ENCODE measurements at places on chromosomes 16 and 17.
A peak's percentile ranks its signal among the peaks of the same experiment; 100 is the strongest.

- DNase-seq: peak; percentile 61
Measured at GRCh38 chr16:77850636-77851333, 62.4 kb downstream of the VAT1L start.

DNA sequence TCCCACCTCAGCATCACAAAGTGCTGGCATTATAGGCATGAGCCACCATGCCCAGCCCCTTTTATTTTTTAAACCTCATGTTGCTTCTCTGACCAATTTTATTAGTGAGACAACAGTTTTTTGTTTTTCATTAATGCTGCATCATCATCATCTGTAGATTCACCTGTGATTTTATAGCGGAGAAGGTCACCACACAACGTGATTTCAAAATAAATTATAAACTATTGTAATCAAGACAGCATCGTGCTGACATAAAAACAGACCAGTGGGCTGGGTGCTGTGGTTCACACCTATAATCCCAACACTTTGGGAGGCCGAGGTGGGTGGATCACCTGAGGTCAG, 28.7 kb upstream of the METTL9 start:
- no peak for DNase-seq

DNA sequence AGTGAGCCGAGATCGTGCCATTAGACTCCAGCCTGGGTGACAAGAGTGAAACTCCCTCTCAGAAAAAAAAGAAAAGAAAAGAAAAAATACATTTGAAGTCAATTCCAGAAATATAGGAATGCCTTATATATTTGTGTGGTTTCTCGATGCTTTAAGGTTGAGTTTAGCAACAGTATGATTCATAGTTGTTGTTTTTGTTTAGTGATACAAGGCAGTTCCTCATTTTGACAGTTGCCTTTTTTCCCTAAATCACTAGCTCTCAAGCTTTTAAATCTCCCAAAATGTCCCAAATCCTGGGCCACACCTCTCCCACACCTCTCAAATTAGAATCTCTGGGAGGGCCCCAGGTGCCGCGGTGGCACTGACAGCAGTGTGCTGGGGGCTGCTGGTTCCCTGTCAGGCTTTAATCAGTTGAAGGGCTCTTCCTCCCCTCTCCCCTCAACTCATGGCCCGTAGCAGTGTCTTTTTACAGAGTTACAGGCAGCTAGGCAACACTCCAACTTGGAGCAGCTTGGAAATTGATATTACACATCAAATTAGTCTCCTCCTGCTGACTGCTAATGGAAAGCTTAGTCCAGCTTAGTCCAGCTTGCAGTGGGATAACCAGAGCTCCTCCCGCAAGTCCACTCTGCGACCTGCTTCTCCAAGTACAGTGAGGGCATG, 58.4 kb downstream of the EPN2 start:
- DNase-seq: no peak

DNA sequence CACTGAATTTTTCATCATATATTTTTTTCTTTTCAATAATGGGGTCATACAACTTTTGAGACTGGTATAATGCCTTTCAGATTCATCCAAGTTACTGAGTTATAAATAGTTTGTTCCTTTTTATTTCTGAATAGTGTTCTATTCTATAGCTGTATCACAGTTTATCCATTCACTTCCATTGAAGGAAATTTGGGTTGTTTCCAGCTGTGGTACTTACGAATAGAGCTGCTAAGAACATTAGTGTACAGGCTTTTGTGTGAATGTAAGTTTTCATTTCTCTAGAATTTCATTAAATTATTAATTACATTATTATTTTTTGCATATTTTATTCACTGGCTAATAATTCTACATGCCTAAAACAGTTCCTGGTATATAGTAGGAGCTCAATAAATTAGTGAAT, 52.9 kb downstream of the SNTB2 start:
- DNase-seq: no peak

DNA sequence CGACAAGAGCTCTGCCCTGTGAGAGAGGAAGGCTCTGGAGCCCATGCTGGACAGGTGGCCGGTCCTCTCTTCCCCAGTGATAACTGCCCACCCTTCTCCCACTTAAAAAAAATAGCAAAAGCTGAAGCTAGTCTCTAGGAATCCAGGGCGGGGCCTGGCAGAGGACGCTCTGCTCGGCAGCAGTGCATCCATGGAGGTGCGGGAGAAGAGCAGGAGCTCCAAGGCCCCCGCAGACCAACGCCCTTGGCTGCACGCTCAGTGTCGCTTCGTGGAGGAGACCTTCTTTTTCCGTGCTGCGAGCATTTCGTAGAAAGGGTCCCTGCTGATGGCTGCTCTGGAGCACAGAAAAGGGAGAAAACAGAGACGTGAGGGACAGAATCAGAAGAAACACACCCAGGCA, 98.6 kb upstream of the DNAH17 start:
- DNase-seq: no peak

DNA sequence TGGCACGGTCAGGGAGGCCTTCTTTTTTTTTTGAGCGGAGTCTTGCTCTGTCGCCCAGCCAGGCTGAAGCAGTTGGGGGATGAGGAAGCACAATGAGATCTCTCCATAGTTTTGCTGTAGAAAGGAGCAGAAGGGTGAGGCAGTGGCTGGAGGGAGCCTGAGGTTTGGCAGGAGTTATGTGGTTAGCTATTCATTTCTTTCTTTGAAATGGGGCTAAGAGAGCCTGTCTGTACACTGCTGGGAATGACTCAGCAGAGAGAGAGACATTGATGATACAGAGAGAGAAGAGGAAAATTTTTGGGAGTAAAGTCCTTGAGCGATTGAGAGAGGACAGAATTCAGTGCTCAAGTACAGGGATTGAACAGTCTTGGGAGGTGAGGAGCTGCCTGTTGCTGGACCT, 22.1 kb downstream of the NOS2 start:
- peak; percentile 42 for DNase-seq

Measured in fibroblast of skin of right biceps (primary cell).